ENCODE measurements at places on chromosomes 13 and 19.

DNA sequence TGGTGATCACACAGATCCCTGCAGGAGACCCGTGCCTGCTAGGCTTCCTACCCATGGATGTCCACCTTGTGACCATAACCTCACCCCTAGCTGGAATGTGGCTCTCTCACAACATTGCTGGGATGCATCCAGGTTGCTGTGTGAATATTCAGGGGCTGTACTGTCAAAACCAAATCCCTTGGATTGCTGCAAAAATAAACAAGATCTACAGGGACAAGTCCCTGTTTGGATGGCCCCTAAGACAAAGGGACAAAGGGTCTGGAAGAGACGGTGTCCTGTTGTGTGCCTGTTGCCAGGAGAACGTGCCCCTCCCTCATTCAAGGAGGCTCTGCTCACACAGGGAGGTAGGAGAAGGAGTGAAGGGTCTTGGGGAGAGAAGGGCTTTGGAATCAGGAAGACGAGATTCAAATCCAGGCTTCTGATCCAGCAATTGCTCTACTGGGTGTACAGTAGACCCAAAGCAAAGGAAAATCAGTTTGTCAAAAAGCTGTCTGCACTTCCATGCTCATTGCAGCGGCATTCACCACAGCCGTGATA, 89.2 kb upstream of the WASF3 start:
- no peak for DNase-seq

DNA sequence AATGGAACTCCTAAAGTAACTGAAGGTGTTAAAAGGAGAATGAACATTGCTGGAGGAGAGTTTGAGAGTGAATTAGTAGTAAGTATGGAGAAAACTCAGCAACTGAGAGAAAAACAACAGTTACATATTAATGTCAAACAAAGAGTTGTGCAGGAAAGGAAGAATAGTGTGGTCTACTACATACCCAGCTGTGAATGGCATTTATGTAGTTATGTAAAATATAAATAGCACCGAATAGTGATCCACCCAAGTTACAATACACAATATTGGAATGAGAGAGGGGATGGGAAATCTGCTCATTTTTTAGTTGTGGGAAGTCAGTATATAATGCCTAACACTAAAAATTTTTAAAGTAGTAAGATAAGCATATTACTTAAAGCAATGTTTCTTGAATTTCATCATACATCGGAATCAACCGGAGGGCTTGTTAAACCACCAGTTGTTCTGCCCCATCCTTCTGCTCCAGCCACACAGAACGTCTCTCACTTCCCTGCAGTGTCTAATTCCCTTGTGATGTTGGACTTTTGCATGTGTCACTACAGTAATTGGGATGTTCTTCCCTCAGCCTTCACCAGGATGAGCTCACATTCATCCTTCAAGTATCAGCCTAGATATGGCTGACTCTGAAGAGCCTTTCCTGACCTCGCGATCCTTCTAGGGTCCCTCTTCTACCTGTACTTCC, 11.5 kb downstream of the CCDC70 start:
- DNase-seq: no peak

DNA sequence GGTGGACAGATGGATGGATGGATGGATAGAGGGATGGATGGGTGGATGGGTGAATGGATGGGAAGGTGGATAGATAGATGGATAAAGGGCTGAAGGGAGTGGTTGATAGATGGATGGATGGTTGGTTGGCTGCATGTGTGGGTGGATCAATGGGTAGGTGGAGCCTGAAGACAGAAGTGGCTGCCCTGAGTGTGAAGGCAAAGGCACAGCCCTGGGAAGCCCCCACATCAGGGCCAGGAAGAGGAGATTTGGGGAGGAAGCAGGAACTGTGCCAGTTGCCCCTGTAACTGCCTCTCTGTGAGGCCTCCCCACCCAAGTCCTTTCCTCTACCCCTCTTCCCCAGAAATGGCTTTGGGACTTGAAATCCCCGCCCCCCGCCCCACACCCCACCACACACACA, 43.4 kb upstream of the NFIC start:
- DNase-seq: no peak

DNA sequence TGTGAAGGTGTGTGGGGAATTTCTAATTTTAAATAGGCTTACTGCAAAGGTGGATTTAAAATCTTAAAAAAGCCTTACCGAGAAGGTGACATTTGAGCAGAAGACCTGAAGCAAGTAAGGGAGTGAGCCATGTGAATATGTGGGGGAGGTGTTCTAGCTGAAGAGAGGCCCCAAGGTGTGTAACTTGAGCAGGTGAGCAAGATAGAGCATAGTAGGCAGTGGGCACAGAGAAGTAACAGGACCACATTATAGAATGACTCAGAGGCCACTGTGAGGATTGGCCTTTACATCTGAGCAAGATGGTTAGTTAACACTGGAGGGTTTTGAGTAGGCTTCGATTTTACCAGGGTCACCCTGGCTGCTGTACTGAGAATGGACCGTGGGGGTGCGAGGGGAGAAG, 22.6 kb downstream of the TM9SF2 start:
- no peak for DNase-seq

GRCh38 chr13:96112936-96113335, 23.0 kb downstream of the HS6ST3 start:
- DNase-seq: no peak

DNA sequence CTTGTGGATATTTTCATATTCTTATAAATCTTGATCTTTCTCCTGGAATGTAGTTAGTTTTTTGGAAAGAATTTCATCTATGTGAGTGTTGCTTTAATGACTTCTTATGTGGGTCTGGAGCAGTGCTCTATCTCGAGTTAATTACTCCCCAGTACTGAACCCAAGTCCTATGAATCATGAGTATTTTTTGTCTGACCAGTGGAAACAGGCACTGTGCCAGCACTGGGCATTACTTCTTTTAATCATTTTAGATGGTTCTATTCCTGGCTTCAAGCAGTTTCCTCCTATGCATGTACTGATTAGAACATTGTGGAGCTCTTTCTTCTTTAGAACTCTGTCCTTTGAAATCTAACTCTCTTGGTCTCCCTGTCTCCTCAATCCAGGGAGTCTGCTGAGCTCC, 466.3 kb downstream of the PCDH17 start:
- DNase-seq: no peak

DNA sequence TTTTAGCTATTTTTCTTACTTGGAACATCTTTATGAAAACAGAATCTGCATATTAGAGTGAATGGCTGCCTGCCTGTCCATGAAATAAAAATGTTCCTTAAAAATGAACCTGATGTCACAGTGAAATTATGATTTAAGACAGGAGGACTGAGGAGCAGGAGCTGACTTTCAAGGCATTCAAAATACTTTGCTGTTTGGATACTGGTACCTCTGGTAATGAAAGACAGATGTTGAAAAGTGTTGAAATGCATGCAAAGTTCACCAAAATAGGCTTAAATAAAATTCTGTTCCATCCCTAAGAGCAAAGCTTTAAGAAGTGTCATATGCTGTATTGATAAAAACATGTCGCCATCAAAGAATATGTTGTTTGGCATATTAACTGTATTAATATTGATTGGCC, 1.7 kb downstream of the ARHGEF7 start:
- DNase-seq: no peak

- no peak for DNase-seq
These were observed 26.6 kb downstream of the MCF2L start for GRCh38 chr13:112995395-112996191.

GRCh38 chr19:17235971-17236777, 9.5 kb downstream of the NR2F6 start:
- DNase-seq: no peak

GRCh38 chr13:43555667-43556066, 231.1 kb downstream of the ENOX1 start:
- no peak for DNase-seq

DNA sequence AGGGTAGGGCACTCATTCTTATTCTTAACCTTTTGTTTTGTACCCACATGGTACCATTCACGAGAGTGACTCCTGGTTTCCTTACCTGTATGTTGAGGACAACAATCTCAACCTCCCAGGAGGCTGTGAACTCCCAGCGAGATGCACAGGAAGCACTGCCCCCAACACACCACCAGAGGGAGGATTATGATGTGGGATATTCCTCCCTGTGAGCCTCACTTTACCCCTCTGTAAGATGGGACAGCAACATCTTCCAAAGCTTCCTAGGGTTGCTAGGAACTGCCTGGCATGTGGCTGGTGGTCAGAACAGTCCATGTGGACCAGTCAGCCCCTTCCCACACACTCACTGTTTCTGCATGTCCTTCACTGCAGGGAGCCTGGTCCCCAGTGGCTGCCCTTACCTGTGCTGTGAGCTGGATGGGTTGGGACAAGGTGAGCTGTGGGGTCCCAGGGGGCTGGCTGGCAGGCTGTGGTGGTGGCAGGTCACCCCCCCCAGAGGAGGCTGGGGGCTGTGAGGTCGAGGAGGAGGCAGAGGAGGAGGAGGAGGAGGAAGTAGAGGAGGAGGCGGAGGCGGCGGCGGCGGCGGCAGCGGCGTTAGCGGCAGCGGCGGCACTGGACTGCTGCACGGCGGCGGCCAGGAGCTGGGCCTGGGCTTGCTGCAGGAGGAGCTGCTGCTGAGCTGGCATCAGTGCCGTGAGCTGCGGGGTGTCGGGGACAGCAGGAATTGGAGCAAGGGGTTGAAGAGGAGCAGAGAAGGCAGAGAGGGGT, 15.8 kb downstream of the POU2F2 start:
- no peak for DNase-seq

DNA sequence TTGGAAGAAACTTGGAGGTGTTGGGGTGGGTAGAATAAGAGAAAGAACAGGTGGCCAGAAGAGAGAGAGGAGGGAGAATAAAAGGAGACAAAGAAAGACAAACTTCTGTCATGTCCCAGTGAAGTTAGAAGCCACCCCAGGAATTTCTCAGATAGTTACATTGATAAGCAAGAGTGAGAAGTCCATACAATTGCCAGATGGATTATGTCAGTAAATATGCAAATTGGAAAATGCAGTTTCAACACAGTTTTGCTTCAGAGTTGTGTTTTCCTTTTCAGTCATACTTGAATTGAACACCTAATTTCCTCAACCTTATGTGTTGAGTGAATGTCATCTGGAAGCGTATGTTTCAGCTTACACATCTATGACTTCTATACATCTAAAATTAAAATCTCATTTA, 139.2 kb downstream of the RXFP2 start:
- no peak for DNase-seq

- DNase-seq: no peak
These were observed 22.1 kb downstream of the CLEC11A start for GRCh38 chr19:50745221-50745620.

GRCh38 chr19:45972081-45972946, 1.4 kb downstream of the NOVA2 start:
- no peak for DNase-seq

DNA sequence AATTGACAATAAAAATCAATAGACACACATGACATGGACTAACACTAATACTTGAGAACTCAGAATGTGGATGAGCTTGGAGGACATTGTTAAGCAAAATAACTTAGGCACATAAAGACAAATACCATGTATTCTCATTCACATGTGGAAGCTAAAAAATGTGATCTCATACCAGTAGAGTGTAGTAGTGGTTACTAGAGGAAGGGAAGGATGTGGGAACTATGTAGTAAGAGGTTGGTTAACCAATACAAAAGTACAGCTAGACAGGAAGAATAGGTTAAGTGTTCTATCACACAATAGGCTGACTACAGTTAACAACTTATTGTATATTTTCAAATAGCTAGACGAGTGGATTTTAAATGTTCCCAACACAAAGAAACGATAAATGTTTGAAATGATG, 415.8 kb upstream of the KLF12 start:
- DNase-seq: no peak

DNA sequence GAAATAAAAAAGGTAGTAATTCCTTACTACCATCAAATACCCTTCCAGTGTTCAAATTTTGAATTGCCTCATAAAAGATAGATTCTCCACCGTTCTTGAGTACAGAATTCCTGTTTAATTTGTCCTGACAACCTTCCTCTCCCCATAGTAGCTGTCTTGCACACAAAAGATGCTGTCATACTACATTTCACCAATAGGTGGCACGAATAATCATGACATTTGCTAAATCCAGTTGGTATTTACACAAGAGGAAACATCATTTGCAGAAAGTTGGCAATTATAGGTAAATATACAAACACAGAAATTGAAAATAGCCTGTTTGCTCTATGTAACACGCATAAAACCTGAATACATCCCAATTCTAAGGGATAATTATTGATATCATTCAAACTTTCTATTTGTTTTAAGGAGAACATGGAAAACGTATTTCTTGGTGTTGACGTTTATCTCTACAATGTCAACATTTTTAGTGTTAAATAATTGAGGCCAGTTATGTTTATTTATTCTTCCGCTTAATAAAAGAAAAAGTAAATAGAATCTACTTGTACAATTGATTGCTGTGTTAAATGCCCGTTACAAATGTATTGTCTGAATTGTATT, 58.3 kb upstream of the CLDN10 start:
- DNase-seq: no peak

DNA sequence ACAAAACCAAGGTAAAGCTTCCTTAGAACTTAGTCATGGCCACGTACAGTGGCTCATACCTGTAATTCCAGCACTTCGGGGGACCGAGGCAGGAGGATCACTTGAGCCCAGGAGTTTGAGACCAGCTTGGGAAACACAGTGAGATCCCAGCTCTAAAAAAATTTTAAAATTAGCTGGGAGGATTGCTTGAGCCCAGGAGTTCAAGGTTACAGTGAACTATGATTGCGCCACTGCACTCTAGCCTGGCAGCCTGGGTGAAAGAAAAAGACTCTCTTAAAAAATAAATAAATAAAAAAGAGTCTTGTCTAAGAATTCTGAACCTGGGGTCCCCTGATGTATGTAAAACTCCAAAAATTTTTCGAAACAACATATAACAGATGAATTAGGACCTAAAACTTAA, 34.9 kb downstream of the N4BP2L2 start:
- DNase-seq: no peak

DNA sequence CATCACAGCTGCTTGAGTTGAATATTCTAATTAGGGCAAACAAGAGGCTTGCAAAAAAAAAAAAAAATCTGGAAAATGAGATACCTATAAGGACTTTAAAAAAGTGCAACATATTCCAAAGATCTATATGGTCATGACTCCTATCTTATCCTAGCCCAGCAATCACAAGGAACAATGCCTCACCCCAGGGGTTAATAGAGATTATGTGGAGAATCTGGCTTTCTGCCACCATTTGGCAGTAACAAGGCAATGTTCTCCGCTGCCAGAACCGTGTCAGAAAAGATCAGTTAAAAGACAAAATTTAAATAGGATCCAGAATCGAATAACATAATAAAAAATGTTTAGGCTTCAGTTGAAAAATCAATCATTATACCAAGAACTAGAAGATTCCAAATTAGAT, 1643.2 kb upstream of the PRR20A start:
- DNase-seq: no peak

- no peak for DNase-seq
These were observed 10.5 kb upstream of the ELL start for GRCh38 chr19:18532168-18532890.

- DNase-seq: no peak
These were observed 73.0 kb downstream of the ANKRD10 start for GRCh38 chr13:110841846-110842245.

All from stimulated activated CD4-positive, alpha-beta T cell treated with anti-CD3 and anti-CD28 coated beads, Interleukin-1b, Interleukin-23, amount 100 ng/mL, for 1 hour (primary cell).